ENCODE measurements at places on chromosomes 5 and 9.

DNA sequence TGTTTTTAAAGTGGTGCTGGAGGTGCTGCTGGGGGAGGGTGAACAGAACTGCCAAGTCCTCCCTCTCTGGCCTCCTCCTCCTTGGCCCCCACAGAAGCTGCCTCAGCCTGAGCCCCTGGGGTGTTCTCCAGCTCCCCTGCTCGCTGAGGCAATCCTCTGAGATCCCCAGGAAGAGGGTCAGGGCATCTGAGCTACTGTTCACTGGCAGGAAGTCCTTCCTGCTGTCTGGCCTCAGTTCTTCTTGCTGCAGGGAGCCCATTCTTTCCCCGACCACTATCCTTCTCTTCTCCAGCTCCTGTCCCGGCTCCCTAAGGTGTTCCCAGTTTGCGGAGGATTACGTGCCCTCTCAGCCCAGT, 9.7 kb downstream of the CNTFR start:
- no peak for DNase-seq

- DNase-seq: no peak
Measured at GRCh38 chr5:171776770-171777759, 8.6 kb upstream of the SMIM23 start.

- no peak for DNase-seq
Measured at GRCh38 chr5:138711811-138712210, 41.4 kb upstream of the CTNNA1 start.

DNA sequence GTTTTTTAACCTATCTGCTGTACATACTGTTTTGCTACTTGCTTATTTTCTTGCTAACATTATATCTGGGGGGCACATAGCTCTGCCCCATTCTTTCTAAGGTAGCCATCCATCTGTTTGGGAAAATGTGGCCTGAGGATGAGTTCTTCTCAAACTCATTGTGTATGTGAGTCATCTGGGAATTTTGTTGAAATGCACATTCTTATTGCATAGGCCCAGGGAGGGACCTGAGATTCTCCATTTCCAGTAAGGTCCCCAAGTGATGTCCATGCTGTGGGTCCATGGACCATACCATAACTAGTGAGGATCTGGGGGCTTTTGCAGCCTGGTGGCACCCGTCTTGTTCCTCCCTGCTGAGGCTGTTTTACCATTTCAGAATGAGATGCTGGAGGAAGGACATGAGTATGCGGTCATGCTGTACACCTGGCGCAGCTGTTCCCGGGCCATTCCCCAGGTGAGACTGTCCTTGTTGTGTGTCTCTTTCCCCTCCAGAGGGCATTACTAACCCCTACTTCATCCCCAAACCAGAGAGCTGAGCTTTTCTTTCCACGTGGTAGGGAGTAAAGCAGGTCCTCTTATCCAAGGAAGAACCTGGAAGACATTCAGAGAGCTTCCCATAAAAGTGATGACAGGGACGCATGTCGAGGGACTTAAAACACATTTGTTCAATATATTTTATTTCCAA, 28.6 kb downstream of the CYFIP2 start:
- DNase-seq: no peak

DNA sequence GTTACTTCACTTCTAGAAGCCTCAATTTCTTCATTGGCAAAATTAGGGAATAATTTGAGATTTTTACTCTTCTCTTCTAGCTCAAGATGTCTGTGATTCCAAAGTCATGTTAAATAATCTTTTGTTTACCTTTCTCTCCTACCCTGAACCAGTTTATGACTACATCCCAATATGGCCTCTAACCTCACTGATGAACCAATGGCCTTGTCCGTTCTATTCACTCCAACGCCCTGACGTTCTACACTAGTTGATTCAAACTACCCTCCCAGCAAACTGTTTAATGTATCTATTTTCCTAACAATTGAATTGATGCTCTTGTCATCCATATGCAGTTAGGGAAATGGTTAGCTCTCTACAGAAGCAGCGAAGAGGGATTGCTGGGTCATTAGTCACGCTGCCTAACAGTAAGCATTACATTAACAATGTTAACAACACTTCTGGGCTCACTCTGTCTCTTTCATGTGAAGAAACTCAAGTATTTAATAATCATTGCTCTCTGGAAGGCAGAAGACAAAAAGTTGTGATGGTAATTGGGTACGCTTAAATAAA, 38.0 kb downstream of the RAPGEF1 start:
- no peak for DNase-seq

DNA sequence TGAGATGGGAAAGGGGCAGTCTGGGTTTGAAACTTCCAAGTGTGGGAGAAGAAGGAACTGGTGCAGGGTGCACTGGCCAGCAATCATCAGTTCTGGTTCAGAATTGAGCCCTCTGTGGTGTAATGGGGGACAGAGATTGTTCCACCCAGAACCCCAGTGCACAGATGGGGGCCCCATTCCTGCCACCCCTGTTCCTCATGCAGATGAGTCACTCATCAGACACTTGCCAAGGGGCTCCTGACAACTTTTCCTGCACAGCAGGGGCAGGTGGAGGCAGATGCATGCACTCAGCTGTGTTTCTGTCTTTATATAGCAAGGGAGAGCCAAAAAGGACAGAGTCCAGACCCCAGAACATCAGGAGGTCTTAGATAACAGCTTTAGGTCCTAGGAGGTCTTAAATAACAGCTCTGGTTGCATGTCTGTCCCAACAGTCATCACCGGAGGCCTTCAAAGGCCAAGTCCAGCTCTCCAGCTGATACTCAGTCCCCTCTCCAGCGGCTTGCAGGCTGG, 252.9 kb downstream of the HSPA4 start:
- DNase-seq: no peak

- no peak for DNase-seq
Measured at GRCh38 chr5:117769877-117770276, 1195.3 kb upstream of the SEMA6A start.

- DNase-seq: no peak
Measured at GRCh38 chr5:122035913-122036312, 42.1 kb downstream of the LOX start.
